ENCODE measurements at places on chromosomes 3 and 15.

DNA sequence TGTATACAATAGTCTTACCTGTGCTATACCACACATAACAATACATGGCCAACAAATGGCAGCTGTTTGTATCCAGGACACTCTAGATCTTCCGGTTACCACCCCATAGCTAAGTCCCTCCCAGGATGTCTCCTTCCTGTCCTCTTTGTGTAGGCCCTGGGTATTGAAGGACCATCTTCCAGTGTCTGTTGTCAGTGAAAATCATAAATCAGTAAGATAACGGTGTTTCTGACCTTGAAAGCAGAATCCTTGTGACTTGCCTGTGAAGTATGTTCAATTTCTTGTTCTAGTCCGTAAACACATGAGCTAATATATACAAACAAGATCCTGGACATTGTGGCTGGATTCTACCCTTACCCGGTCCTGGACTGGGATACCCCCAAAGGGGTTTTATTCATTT is 462.8 kb downstream of the NTRK3 start:
- no peak for DNase-seq

DNA sequence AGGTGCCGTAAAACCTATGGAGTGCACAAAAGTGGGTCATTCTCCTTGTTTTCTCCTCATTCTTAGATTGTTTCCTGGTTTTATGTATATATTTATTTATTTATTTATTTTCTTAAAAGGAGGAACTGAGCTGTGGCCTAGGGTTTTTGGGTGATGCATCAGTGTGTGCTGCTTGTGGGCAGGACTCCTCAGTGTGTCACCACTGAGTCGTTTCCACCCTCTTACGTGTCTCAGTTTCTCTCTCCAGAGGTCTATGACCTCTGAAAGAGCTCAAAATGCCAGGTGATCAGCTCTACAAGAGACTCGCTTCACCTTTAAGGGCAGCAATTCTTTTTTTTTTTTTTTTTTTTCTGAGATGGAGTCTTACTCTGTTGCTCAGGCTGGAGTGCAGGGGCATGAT is 72.9 kb downstream of the CD200 start:
- no peak for DNase-seq

- DNase-seq, result no peak
These were observed 219.4 kb downstream of the UBE2E2 start for GRCh38 chr3:23422517-23422851.

- DNase-seq, result no peak
These were observed 5.9 kb downstream of the USP3 start for GRCh38 chr15:63509955-63510940.

- DNase-seq, result no peak
These were observed 309.8 kb downstream of the GBE1 start for GRCh38 chr3:81451611-81452010.

DNA sequence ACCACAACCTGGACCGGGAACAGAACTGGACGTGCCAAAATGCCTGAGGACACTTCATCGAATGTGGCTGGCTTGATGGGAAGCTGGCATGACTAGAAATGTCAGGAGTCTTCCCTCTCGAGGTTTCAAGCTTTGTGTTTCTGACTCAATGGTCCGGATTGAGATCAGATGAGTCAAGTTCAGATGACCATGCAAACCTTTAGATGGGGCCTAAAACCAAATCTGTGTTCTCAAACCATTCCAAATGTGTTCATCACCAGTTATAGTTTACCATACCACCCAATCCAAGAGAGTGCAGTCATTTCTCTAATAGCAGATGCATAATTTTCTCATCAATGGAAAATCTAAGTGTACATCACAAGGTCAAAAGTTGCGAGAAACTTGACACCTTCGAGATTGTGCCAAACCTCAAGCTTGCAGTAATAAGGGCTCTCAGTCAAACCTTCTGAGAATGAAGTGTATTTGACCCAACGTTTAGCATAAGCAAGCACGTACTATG is 369.1 kb downstream of the RORA start:
- DNase-seq, result no peak

Measured in left ventricle myocardium superior (tissue), 1 donor.